ENCODE measurements at places on chromosomes 7 and 10. TPM values are rescaled to one million over a fixed set of nuclear protein-coding genes. Genes with fewer than 3 reads are reported as not detected.

Gene SEMA3E
- 7.3 TPM for total RNA-seq

Gene CYREN
- total RNA-seq: 49.6 TPM

Gene RSPH10B
- total RNA-seq: 0.26 TPM

Gene UTF1
- not detected for total RNA-seq

Gene CRYGN
- total RNA-seq: 0.74 TPM

Gene HGF
- 0.49 TPM for total RNA-seq

Gene CTAGE8
- 5.2 TPM for total RNA-seq

Data from Panc1 (cell line).